Hippocampal formation (tissue), 2 donors: ENCODE measurements at places on chromosomes 2 and 18.

GRCh38 chr2:101152272-101153076, 1.3 kb upstream of the TBC1D8 start:
- peak; percentile 76 for DNase-seq

DNA sequence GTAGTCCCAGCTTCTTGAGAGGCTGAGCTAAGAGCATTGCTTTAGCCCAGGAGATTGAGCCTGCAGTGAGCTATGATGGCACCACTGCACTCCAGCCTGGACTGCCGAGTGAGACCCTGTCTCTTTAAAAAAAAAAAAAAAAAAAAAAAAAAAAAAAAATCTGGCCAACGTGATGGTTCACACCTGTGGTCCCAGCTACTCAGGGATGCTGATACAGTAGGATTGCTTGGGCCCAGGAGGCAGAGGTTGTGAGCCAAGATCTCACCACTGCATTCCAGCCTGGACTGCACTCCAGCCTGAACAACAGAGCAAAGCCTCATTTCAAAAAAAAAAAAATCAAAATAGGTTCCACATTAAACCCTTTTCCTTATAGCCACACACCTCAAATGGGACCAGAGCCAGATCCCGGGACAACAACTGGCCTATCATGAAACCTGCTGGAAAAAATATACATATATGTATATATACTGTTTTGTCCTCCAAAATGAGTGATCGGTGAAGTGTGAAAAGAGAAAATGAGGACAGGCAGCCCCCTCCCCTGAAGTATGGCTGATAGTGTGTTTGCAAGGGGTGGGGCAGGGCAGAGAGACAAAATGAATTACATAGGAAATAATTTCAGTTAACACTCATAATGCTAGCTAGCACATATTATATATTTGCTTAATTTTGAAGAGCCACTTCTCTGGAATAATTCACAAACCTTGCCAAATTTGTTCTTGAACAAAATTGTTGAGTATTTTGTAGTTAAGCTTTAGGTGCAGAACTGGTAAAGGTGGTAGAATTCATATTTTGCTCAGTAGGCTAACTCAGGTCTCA, 22.9 kb downstream of the MAPRE2 start:
- DNase-seq, result no peak

GRCh38 chr2:132844585-132844984, 174.6 kb upstream of the LYPD1 start:
- no peak for DNase-seq

DNA sequence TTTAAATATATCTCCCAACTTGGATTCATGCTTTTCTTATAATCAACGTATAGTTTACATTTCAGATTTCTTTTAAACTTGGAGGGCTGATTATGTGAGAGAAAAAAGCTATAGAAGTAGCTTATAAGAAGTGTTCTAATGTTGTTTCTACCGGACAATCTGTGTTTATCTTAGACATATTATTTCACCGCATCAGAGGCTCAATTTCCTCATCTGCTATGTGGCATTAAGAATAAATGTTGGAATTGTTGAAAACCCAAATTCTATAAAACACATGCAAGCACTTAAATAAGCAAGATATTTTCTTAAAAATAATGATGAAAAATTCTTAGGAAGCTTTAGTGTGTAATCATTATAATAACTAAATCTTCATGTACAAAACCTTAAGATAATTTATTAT, 407.9 kb downstream of the HRH4 start:
- DNase-seq, result no peak

DNA sequence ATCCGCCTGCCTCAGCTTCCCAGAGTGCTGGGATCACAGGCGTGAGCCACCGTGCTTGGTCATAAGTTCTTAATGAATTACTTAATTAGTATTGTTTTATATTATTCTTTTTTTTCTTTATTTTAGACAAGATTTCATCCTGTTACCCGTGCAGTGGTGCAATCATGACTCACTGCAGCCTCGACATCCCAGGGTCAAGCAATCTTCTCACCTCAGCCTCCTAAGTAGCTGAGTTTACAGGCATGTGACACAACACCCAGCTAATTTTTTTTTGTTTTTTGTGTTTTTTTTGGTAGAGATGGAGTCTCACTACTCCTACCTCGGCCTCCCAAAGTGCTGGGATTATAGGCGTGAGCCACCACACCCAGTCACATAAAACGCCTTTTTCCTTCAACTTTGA, 17.3 kb downstream of the C2orf42 start:
- DNase-seq, result no peak

DNA sequence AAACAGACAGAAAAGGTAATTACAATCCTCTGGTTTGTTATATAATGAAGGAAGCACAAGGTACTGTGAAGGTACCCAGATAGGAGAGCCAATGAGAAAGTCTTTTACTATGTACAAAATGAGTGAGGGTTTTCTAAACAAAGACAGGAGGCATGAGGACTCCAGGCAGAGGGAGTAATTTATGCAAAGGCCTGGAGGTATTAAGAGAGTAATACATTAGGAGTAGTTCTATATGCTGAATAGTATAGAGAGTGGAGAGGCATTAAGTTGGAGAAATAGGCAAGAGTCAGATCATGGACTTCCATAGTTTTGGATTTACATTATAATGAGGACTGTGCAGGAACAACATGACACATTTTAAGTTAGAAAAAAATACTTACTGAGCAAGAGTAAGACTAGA, 216.0 kb downstream of the SCG2 start:
- DNase-seq, result no peak

DNA sequence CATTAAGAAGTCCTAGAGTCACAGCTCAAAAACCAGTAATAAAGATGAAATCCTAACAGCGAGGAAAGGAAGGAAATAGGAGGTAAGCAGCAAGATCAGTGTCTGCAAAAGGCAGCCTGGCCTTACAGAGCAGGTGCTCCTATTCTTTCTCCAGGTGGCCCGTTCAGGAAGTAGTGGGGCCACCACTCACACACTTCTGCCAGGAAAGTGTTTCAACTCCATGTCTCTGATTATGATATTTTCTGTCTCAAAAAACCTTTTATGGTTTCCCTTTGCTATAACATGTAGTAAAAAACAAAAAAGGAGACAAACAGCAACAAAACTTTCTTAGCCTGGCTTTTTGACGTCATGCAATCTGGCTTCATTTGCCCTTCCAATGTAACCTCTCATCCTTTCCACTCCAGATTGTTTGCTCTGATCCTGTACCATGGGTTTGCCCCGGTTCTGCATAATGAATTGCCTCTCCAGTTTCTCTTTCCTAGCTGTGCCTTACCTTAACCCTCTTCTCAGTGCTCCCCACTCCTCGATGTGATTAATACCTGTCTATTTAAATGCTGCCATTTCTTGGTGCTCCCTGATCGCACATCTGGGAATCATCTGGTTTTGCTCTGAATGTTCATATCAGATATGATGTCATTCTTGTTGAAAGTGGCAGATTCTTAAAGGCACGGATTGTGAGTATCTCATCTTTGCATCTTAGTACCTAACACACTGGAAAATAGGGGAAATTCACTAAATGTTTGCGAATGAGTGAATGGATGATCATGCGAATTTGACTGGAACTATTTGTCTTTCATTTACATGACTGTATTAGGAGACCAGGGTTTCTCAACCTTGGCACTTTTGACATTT, 50.6 kb upstream of the PTPRM start:
- no peak for DNase-seq

- no peak for DNase-seq
Observed at GRCh38 chr18:48263914-48264902, 145.0 kb downstream of the ZBTB7C start.

GRCh38 chr2:197191177-197191939, 119.2 kb downstream of the ANKRD44 start:
- peak; percentile 26 for DNase-seq

DNA sequence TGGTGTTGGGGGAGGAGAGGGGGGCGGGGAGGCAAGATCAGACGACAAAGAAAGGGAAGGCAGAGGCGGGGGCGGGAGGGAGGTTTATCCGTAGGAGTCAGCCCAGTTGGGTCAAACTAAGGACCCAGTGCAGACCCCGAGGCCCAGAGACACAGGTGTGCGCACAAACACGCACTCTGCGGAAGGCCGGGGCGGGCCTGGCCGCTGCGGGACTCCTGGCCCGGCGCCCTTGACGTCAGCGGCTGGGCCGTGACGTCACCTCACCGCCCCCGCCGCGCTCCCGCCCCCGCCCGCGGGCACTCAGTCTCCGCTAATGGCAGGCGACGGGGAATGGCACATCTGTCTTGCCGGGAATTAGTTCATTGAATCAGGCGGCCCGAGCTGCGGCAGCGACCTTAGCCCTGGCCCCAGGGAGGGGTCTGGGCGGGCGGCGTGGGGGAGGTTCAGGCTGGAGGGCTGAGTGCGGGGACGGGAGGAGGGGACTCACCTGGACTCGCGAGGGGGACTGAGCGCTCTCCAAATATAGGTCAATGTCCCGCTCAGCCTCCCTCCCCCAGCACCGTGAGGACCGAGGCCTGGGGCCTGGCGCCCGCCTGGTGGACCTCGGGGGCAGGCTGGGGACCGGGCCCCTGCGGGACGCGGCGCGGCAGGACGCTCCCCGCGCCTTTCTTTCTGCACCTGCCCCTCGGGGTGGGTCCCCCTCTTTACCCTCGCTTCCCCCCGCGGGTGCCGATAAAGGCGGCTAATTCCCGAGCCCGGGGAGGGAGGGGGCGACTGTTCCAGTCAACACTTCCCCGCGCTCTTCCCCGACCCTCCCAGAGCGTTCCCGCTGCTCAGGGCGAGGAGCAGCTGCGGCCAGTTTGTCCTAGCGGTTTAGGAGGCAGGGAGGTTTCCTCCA, 15.5 kb upstream of the ECEL1 start:
- no peak for DNase-seq
